Thymus (tissue), 14 donors: ENCODE measurements at places on chromosomes 4 and X. TPM values are rescaled to one million over a fixed set of nuclear protein-coding genes. Genes with fewer than 3 reads are reported as not detected.

DNA sequence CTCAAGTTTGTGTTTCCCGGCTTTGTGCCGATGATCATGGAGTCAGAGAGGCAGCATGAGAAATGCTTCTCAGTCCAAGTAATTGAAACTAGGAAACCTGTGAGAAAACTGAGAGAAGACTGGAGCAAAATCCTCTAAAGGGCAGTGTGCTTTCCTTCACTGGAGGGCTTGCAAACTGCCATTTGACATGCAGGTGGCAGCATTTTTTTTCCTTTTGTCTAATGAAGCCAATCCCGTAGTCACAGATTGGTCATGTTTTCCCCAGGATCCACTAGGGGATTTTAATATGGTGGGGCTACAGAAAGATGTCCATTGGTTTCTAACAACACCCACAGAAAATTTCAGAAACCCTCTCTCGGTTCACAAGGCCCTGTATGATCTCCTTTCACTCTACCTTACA is 117.4 kb upstream of the NUDT10 start:
- DNase-seq, result no peak

DNA sequence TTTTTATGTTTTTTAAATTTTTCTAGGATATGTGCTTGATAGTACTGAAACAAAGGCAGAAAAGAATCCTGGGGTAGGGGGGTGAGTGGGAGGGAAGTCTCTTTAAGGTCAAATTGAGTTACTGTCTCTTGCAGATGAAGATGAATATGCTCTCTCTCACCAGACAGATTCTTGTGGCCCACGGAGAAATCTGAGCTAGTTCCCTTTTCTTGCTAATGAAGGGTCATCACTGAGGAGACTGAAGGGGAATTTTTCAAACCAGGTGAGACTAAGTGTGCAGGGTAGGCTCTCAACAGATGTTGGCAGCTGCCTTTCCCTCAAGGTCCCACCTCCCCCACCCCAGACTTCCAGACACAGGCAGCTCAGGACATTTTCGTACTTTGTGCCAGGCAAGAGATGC is 21.5 kb downstream of the FAM9C start:
- no peak for DNase-seq

- no peak for DNase-seq
Observed at GRCh38 chr4:57351731-57352130, 241.5 kb upstream of the IGFBP7 start.

- no peak for DNase-seq
Observed at GRCh38 chrX:54087661-54088060, 43.4 kb upstream of the PHF8 start.

- no peak for DNase-seq
Observed at GRCh38 chr4:110020139-110020538, 107.5 kb downstream of the EGF start.

DNA sequence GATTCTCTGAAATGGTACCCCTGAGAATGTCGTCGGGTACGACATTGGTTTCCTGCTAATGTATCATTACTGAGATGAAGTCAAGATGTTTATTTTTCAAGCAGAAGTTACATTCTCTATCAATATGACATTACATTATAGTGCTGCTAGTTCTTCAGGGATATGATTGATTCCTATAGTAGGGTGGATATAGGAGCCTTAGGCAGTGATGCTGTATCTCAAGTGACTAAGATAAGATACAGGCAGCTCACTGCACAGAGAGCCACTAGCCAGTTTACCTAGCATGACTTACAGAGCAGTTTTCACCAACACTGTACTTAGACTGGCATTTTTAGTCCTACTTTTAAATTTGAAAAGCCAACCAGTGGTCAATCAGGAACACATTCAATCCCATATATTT is 154.9 kb downstream of the FANCB start:
- no peak for DNase-seq

GRCh38 chrX:21962361-21962760 is 21.9 kb downstream of the SMS start:
- DNase-seq, result no peak

GRCh38 chr4:55008166-55009056 is 117.0 kb downstream of the KDR start:
- no peak for DNase-seq

GRCh38 chr4:67934628-67935027 is 28.7 kb downstream of the TMPRSS11A start:
- no peak for DNase-seq

DNA sequence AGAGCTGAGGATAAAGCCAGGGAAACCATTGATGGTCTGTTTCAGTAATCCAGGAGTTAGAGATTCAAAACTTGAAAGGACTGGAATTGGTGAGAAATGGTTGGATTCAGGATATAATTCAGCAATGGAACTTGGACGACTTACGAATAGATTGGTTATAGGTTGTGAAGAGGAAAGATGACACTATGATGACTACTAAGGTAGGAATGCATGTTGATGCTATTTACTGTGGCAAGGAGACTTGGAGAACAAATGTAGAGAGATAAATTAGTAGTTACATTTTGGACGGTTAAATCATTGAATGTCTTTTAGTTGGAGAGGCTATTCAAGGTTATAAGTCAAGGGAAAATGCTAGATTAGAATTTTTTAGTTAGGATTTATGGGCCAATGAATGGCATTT is 365.4 kb upstream of the TECRL start:
- DNase-seq, result no peak

GRCh38 chr4:114156371-114156770 is 176.9 kb upstream of the ARSJ start:
- no peak for DNase-seq

GRCh38 chr4:20252656-20253282 is 1.1 kb downstream of the SLIT2 start:
- no peak for DNase-seq

- no peak for DNase-seq
Observed at GRCh38 chrX:95675011-95675410, 1009.6 kb upstream of the DIAPH2 start.

DNA sequence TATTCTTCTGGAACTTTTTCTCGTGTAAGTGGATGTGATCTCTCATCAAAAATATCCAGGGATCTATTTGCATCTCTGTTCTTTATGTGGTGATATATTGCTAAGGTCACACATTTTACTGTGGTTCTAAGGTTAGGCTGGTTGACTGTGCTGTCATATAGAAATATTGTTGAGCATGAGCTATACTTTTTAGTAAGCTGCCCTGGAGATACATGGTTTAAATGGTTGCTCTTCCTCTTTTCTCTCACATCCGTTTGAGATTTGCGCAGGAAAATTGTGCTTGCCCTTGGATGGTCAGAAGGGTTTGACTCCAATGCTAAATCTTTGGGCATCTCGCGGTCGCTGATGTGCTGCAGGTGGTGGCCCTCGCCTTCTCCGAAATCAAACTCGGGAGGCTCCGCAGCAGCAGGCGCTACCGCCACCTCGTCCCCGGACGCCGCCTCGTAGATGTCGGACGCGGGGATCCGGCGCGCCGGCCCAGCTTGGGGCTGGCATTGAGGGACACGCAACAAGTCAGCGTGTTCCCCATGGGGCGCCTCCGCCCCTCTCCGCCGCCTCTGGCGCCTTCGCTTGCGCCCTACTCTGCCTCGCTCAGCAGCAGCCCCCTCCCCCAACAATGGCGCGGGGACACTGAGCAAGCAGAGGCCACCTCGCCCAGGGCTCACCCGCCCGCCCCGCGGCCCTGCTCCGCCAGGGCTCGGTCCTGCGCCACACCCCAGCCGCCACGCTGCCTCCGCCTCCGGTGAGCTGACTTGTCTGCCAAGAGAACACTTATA is 154.5 kb downstream of the MSN start:
- DNase-seq, result no peak

DNA sequence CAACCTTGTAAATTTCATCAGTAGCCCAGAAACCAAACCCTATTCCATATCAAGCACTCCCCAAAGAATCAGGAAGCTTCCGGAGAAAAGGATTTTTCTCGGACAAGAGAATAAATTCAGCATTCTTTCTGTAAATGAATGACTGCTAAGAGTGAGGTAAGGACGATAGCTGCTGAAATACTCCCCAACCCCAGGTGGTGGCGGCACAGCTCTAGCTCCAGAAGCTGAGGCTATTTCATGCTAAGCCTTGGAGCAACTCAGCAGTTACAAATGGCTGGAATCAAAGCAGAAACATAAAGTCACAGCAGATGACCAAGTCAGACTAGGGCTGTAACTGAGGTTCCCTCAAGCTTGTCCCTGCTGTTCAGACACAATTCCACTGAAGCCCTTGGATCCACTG is 13.9 kb upstream of the PCDH19 start:
- no peak for DNase-seq

GRCh38 chr4:7530932-7531639 is 96.4 kb upstream of the PSAPL1 start:
- DNase-seq, result no peak

GRCh38 chr4:179563741-179564140 is 2121.5 kb upstream of the AGA start:
- DNase-seq, result no peak

Gene MAGEA10
- total RNA-seq, result not detected

Gene DCAF8L2
- not detected for total RNA-seq

Gene RIPPLY1
- total RNA-seq, result not detected

Gene MRFAP1L1
- 77.6 TPM for total RNA-seq

Gene FOXR2
- total RNA-seq, result not detected

Gene ODAPH
- total RNA-seq, result not detected

Gene ARAP2
- total RNA-seq, result 67.0 TPM

Gene C4orf17
- total RNA-seq, result not detected

Gene SEL1L3
- 6.8 TPM for total RNA-seq

Gene TBC1D19
- total RNA-seq, result 43.3 TPM

Gene ZNF157
- 0.57 TPM for total RNA-seq
